ENCODE measurements at places on chromosomes 13 and 19.
A peak's percentile ranks its signal among the peaks of the same experiment; 100 is the strongest.

GRCh38 chr13:74561155-74561554, 427.0 kb upstream of the KLF12 start:
- DNase-seq: no peak

- DNase-seq: no peak
Measured at GRCh38 chr19:6501740-6502648, at the start of gene TUBB4A. Gene TUBB4A, minus strand, starts transcription at chr19:6502309. Its CDS starts 97 bp downstream, at chr19:6502212.

GRCh38 chr13:25225970-25226369, 53.9 kb upstream of the AMER2 start:
- no peak for DNase-seq

GRCh38 chr13:42398533-42398932, 126.6 kb downstream of the AKAP11 start:
- DNase-seq: no peak

- DNase-seq: no peak
Measured at GRCh38 chr13:113116871-113117271, 5.7 kb upstream of the F10 start.

GRCh38 chr19:30696514-30696913, 324.3 kb downstream of the ZNF536 start:
- no peak for DNase-seq

- peak; percentile 70 for DNase-seq
Measured at GRCh38 chr19:16342002-16342715, 17.5 kb downstream of the KLF2 start.

- peak; percentile 64 for DNase-seq
Measured at GRCh38 chr19:17448131-17448967, at the start of gene TMEM221. Gene TMEM221, minus strand, starts transcription at chr19:17448668. Its CDS starts 206 bp downstream, at chr19:17448462.

DNA sequence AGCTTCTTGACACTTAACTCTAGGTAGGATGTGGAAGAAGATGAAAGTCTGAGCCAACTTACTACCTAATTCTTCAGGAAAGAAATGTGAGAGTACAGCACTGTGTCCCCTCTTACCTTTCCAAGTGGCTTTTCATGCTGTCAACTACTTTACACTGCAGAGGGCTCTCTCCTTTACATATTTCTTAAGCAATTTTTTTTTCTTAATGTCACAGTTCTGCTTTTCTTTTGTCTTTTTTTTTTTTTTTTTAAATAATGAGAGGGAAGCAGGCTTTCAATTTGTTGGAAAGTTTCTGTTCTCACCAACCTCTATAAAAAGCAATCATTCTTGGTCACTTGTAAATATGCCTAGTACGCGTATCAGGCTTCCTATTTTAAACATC, 212.7 kb upstream of the MIR17HG start:
- DNase-seq: no peak

GRCh38 chr13:37886879-37887278, 17.3 kb upstream of the TRPC4 start:
- no peak for DNase-seq

- no peak for DNase-seq
Measured at GRCh38 chr13:47418206-47418920, 521.5 kb upstream of the HTR2A start.

- no peak for DNase-seq
Measured at GRCh38 chr19:55638864-55639359, 1.9 kb upstream of the ZNF580 start.

DNA sequence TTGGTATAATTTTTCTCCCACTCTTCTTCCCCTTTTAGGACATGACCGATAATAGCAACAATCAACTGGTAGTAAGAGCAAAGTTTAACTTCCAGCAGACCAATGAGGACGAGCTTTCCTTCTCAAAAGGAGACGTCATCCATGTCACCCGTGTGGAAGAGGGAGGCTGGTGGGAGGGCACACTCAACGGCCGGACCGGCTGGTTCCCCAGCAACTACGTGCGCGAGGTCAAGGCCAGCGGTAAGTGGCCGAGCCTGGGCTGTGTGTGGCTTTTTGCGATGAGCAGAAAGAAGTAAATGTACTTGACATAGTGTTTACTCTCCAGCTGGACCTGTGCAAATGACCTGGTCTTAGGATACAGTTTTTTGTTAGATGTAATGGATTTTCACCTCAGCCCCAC, 102.5 kb downstream of the ARHGEF7 start:
- no peak for DNase-seq

Measured in AG08395 (cell line).